ENCODE measurements at places on chromosomes 7 and 10.

DNA sequence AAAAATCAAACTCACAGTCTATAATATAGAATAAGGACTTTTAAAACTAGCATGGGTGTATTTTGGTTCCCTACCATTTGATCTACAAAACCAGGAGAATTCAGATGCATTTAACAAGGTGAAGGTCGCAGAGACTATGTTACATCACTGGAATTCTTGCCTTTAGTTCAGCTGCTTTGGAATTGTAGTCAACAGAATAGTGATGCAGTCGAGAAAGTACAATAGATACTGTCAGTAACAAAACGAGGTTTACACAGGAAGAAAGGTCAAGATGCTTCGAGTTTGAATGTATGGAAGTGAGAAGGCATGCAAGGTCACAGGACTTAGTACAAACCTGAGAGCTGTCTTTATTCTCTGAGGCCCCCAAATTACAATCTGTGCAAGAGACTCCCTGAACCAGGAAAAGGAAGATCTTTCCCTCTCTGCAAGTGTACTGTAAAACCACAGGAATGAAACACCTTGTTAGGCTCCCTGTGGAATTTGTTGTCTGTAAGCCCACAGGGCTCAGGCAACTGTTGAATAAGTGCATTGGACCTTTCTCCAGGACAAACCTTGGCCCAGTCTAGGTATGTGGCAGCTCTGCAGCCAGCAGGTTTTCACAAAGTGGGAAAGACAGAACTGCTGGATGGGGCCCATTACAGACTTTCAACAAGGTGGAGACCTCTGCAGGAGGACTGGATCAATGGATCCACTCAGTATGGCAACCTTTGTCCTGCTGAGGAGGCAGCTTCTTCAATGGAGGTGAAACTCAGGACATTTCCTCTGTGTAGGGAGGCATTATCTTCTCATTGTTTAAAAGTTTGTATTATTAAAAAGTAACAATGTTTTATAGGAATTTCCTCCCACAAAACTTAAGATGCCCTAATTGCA lies 101.1 kb upstream of the GSDME start:
- DNase-seq: no peak

GRCh38 chr10:29861811-29862505 lies 197.4 kb downstream of the JCAD start:
- no peak for DNase-seq

- no peak for DNase-seq
These were observed 111.8 kb downstream of the SDK1 start for GRCh38 chr7:3412871-3413270.

DNA sequence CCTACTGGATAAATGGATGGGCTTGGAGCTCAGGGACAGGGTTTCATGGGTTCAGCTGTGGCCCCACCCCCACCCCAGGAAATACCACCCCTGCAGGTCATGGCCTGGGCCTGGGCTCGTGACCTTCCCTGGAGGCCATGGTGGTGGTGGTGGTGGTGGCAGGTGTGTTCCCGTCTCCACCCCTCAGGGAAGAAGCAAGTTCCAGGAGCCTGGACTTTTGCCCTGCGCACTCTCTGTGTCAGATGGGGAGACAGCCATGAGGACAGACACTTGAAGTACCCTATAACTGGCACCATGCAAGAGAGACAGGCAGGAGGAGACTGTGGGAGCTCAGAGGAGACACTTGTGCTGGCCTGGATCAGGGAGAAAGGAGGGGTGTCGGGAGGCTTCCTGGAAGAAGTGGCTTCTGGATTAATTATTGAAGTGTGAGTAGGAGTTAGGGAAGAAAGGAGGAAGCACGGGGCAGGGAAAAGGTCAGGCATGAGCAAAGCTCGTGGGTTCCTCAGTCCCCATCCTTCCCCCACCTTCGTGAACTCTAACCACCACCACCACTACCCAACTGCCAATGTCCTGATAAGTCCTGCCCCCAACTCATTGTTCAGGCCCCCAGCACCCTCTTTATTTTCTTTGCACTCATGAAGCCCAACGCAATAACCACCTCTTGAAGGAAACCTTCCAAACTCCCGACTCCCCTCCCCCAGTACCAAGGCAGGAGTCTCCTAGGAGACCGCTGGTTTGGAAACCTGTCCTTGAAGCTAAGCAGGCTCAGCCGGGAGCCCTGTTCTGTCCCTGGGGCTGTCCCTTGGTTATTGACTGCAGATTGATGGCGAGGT lies 8.9 kb downstream of the SH2B2 start:
- no peak for DNase-seq

- DNase-seq: no peak
These were observed 164.9 kb downstream of the PARD3 start for GRCh38 chr10:34650156-34650555.

GRCh38 chr10:113569576-113569975 lies 16.7 kb downstream of the HABP2 start:
- DNase-seq: no peak
